Neural progenitor cell (in vitro differentiated cells): ENCODE measurements at places on chromosomes 5 and 9. TPM values are rescaled to one million over a fixed set of nuclear protein-coding genes. Genes with fewer than 3 reads are reported as not detected.

- no peak within 1 kb of the TSS for H3K27ac ChIP-seq
- H3K4me1 ChIP-seq = peaks cover 16% of the 10 kb centered on the region
- no peaks in the 10 kb centered on the region for H3K27me3 ChIP-seq
These were observed at the start of gene SPAG8 for GRCh38 chr9:35812025-35812602. Gene SPAG8 (minus strand): TSS chr9:35812262. CDS start chr9:35812147, 115 bp downstream.

DNA sequence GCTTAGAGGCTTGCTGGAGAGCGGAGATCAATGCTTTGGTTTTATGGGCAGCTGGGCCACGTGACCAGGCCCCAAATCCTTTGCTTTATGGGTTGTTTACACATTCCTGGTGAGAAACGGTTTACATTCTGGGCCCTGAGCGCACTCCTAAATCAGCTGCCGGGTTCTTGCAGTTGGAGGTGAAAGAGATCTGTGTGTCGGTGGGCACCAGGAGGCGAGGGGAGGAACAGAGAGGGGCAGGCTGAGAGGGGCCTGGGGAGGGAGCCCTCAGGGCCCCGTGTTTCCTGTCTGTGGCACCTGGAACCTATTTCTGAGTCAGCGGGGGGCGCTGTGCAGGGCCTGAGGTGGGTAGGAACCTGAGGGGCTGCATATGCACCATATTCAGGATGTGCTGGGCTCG lies 63.5 kb upstream of the HAND1 start:
- no peak overlapping the region for H3K27ac ChIP-seq
- H3K4me1 ChIP-seq = peaks cover 7% of the 10 kb centered on the region
- no peaks in the 10 kb centered on the region for H3K36me3 ChIP-seq
- H3K27me3 ChIP-seq = no peaks in the 10 kb centered on the region
- DNase-seq = no peak

DNA sequence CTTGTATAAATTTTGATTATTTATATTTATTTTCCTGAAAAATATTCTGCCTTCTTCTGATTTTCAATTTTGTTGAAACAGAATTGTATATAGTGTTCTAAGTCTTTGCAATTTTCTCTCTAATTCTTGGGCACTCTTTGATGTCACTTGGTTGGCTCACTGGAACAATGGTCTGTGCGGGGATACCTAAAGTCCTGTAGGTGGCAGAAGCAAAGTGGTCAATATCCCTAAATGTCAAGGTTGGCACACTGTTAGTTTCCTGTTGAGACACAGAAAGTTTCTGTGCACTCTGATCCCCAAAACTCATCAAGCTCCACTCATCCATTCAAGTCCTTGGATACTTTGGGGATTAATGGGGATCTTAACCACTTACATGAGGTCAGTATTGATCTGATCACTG lies 480.8 kb upstream of the CCNG1 start:
- no peak overlapping the region for H3K4me3 ChIP-seq
- H3K36me3 ChIP-seq = no peaks in the 10 kb centered on the region

GRCh38 chr9:971901-972500 lies 4.5 kb upstream of the DMRT3 start:
- H3K27me3 ChIP-seq = peaks cover 98% of the 10 kb centered on the region
- no peaks in the 10 kb centered on the region for H3K36me3 ChIP-seq
- no peak overlapping the region for H3K27ac ChIP-seq
- peak; percentile 92 for DNase-seq
- H3K4me1 ChIP-seq = peaks cover 81% of the 10 kb centered on the region

GRCh38 chr9:134181648-134182034 lies 17.3 kb upstream of the RNU6ATAC start:
- no peak overlapping the region for H3K4me3 ChIP-seq
- H3K4me1 ChIP-seq = no peaks in the 10 kb centered on the region
- no peaks in the 10 kb centered on the region for H3K27me3 ChIP-seq
- H3K27ac ChIP-seq = no peak overlapping the region
- DNase-seq = no peak

GRCh38 chr9:110763568-110763967 lies 95.0 kb downstream of the MUSK start:
- H3K4me3 ChIP-seq = no peak overlapping the region
- no peak overlapping the region for H3K27ac ChIP-seq
- H3K4me1 ChIP-seq = no peaks in the 10 kb centered on the region
- H3K27me3 ChIP-seq = no peaks in the 10 kb centered on the region
- no peaks in the 10 kb centered on the region for H3K36me3 ChIP-seq

DNA sequence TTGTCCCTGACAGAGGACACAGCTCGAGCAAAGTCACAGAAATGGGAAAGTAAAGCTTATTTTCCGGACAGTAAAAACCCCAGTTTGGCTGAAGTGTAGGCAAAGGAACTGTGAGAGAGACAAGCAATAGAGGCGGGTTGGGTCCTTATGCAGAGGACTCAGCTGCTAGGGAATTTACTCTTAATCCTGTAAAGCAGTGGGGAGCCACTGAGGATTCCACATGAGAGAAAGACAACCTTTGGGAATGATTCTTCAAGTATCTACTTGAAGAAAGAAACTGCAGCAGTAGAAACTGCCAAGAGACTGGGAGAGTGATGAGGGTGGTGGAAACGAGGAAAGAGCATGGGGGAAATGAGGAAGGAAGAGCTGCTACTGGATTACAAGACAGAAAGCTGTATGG lies 20.2 kb downstream of the ASTN2 start:
- H3K27me3 ChIP-seq = no peaks in the 10 kb centered on the region
- no peak overlapping the region for H3K27ac ChIP-seq
- H3K36me3 ChIP-seq = no peaks in the 10 kb centered on the region
- peak; percentile 61 for DNase-seq
- H3K4me1 ChIP-seq = peaks cover 35% of the 10 kb centered on the region

DNA sequence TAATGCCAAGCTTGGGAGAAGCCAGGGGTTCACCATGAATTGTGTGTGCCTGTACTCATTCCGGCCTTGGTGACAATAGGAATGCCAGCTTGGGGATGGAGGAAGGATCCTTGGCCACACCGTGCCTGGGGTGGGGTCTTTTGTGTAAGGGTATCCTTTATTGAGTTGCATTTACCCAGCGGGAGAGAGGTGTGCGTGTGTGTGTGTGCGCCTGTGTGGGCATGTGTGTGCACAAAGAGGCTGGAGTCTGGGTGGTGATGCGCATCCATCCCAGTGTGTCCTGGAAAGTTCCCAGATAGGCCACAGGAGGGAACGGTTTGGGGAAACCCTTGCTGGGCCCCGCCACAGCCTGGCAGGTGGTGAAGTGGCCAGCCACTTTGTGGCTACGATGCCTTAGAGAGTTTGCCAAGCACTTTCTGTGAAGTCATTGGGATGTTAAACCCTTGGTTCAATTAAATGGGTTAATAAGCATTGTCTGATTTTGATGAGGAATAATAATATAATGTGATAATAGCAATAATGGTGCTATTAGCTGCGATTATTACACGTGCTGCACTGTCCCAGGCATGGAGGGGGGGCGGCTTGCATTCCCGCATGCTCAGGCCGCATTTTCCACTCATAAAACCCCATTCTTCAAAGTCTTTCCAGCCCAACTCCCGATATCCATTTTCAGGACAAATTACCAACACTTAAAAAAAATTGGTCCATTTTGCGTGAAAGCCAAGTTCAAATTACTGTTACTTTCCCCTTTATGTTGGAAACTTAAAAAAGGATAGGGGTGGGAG lies 13.7 kb downstream of the PITX1 start:
- no peak overlapping the region for H3K4me3 ChIP-seq
- no peak for DNase-seq
- H3K36me3 ChIP-seq = no peaks in the 10 kb centered on the region
- H3K4me1 ChIP-seq = no peaks in the 10 kb centered on the region
- H3K27me3 ChIP-seq = peaks cover 62% of the 10 kb centered on the region

DNA sequence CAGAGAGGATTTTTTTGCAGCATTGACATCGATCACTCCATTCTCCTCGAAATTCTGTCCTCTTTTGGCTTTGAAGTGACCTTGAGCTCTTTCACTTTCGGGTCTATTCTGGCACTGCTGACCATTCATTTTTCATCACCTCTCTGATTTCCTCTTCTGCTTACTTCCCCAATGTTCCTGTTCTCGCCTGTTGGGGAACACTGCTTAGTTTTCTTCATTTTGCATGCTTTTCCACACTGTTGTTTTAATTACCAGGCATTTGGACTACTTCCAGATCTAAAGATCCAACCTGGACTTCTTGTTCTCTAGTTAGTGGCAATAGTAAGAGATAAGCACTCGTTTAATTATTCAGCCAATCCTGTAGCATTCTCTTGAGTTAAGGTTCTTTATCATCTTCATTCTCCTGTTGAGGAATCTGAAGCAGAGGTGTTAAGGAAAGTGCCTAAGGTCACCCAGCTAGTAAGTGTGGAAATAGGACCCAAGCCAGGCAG lies 53.4 kb downstream of the MAN2A1 start:
- no peak overlapping the region for H3K27ac ChIP-seq
- H3K27me3 ChIP-seq = no peaks in the 10 kb centered on the region
- H3K4me1 ChIP-seq = peaks cover 51% of the 10 kb centered on the region
- H3K36me3 ChIP-seq = no peaks in the 10 kb centered on the region

The STPG3 gene
- not detected in 2 replicates for total RNA-seq

The BAG1 gene
- total RNA-seq = 44.3 and 49.2 TPM in 2 replicates

The GRIA1 gene
- 3.3 and 5.0 TPM in 2 replicates for total RNA-seq

The ARHGEF39 gene
- 13.2 and 31.9 TPM in 2 replicates for total RNA-seq

The C5orf46 gene
- not detected in 2 replicates for total RNA-seq

The MARCOL gene
- not detected in 2 replicates for total RNA-seq
